ENCODE measurements at places on chromosomes 6 and 20.

- no peak for DNase-seq
These were observed 244.4 kb downstream of the SAMD5 start for GRCh38 chr6:147752689-147753403.

GRCh38 chr6:46325561-46326530 lies 155.1 kb upstream of the ENPP5 start:
- no peak for DNase-seq

DNA sequence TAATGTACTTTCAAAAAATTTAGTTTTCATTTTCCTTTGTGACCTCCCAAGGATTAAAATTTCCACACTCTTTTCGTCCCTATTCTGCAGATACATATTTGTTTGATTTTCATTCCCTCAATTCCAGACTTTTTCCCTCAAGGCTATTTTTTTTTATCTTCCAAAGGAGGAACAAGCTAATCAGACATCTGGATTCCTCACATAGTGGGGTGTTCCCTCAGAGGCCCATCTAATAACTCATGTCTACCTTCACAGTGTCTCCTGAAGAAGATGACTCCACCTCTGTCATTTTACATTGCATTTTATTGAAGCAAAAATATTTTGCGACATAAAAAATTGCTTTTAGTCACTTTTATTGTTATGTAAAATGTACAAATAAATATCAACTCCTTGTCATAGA lies 122.2 kb downstream of the RFPL4B start:
- DNase-seq: no peak

DNA sequence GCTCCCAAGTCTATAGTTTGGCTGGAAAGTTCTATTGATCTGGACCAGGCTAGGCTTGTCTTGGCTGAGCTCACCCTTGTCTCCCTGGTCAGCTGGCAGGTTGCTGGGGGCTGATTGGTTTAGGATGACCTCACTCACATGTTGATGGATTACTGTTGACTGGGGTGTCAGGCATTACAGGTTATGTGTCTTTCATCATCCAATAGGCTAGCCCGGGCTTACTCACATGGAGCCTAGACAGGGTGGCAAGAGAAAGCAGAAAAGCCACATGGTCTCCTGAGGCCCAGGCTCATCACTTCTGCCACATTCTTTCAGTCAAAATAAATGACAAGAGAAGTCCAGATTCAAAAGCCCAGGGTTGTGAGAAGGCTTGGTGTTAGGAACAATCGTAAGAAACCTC lies 103.5 kb downstream of the BFSP1 start:
- DNase-seq: no peak

- no peak for DNase-seq
These were observed 10.3 kb downstream of the MOG start for GRCh38 chr6:29667158-29667557.
